ENCODE measurements at places on chromosomes 7 and 10.

GRCh38 chr10:70722820-70723424 lies 50.6 kb downstream of the ADAMTS14 start:
- no peak for DNase-seq

- no peak for DNase-seq
Observed at GRCh38 chr7:104123786-104124185, 84.0 kb downstream of the ORC5 start.

DNA sequence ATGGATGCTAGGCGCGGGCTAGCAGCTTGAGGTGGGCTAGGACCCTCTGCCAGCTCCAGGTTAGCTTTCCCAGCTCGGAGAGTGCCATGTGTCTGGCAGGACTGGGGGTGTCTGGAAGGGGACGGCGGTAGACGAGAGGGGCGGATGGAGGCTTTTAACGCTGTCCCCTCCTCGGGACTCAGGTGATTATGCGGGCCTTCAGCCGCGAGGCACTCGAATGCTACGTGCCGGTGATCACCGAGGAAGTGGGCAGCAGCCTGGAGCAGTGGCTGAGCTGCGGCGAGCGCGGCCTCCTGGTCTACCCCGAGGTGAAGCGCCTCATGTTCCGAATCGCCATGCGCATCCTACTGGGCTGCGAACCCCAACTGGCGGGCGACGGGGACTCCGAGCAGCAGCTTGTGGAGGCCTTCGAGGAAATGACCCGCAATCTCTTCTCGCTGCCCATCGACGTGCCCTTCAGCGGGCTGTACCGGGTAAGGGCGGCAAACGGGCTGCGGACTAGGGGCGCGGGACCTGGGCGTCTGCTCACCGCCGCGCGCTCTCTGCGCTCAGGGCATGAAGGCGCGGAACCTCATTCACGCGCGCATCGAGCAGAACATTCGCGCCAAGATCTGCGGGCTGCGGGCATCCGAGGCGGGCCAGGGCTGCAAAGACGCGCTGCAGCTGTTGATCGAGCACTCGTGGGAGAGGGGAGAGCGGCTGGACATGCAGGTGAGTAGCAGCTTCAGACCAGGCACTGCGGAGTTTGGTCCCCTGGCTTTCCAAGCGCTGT lies 1.1 kb downstream of the CYP26A1 start:
- no peak for DNase-seq

DNA sequence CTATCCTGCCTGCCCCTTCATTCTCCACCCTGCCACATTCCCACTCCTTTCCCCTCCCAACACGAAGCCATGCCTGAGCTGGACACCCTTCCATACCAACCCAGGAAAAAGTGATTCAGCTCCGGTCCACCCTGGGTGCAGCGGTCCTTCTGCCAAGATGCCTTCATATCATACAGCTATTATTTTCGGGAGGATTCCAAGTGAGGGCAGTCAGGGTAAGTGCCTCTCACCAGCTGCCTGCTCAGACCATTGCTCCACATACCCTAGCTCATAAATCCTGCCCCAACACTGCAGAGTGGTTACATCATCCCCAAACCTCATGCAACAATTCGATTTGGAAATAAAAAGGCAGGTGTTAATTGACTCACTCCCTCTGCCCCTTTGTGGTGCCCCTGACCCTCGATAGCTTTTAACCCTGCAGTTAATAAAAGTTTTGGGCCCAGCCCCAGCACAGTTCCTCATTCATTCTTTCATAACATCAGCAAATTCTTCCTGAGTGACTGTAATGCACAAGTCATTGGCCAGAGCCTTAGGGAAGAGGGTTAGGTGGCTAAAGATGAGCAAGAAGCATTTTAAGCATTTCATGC lies 42.6 kb downstream of the ZNF503 start:
- no peak for DNase-seq

GRCh38 chr10:89151857-89152256 lies 55.3 kb downstream of the CH25H start:
- no peak for DNase-seq

GRCh38 chr7:150481186-150481920 lies 30.9 kb downstream of the GIMAP8 start:
- no peak for DNase-seq

DNA sequence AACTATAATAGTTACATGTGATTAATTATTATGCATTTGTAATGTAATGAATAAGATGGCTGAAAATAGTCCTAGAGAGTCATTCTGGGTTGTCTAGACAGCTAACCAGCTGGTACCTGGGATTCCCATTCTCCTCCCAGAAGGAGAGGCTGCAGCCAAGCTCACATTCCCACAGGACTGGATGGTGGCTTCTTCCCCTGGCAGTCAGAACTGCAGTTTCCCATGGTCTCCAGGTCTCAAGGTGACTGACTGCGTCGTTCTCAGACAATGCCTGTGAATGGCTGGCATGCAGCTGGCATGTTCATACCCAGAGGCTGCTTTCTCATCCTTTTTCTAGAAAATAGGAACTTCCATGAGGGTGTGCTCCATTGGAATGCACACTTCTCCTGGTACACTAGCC lies 21.3 kb downstream of the TAS2R16 start:
- DNase-seq: no peak

DNA sequence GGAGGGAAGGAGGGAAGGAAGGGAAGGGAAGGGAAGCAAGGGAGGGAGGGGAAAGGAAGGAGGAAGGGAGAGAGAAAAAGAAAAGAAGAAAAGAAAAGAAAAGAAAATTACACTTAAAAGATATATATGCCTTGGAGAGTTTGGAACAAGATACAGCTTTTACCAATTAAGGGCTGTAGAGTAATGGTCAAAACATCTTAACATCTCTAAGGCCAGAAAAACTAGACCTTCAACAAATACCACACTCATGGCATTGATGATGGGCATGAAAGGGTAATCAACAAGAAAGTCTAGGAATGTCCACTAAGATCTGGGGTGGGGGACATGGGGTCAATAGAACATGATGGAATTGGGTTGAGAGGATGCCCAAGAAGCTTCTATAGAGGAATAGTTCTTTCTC lies 74.5 kb downstream of the CREB3L2 start:
- no peak for DNase-seq

DNA sequence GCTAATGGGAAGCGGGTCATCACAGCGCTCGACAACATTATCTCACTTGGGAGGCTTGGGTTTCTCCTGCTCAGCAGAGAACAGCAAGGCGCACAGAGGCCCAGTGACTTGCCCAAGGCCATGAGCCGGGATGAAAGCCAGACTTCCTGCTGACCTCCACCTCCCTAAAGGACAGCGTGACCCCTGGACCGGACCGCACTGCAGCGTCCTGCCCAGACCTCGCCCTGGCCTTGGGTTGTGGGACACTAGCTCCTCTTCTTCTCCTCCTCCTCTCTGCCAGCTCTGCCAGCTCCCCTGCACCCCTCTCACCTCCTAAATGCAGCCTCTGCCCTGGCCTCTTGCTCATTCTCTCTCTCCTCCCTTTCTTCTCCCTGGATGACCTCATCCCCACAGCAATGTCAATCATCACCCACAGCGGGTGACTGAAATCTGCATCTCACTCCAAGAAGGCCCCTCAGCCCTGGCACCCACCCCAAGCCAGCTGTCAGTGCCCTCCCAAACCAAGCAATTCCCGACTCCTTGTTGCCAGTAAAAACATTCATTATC lies 19.4 kb downstream of the SPOCK2 start:
- no peak for DNase-seq

- DNase-seq: no peak
Observed at GRCh38 chr7:91325726-91326125, 61.5 kb downstream of the FZD1 start.

GRCh38 chr10:122328676-122329075 lies 45.8 kb upstream of the PLEKHA1 start:
- DNase-seq: no peak

DNA sequence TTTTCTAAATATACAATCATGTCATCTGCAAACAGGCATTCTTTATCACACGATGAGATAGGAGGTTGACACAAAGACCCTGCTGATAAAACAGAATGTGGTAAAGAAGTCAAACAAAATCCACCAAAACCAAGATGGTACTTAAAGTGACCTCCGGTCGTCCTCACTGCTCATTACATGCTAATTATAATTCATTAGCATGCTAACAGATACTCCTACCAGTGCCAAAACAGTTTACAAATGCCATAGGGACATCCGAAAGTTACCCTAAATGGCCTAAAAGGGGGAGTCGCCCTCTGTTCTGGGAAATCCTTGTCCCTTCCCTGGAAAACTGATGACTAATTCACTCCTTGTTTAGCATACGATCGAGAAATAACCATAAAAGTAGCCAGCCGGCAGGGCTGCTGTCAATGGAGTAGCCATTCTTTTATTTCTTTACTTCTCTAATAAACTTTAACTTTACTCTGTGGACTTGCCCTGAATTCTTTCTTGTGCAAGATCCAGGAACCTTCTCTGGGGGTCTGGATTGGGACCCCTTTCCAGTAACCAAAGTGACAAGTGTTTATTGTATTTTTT lies 126.6 kb downstream of the CCDC71L start:
- no peak for DNase-seq

GRCh38 chr7:151992375-151992774 lies 33.1 kb upstream of the GALNT11 start:
- DNase-seq: peak; percentile 11

GRCh38 chr7:71987200-71987767 lies 424.9 kb downstream of the CALN1 start:
- DNase-seq: no peak

GRCh38 chr10:64040781-64041180 lies 519.6 kb downstream of the REEP3 start:
- DNase-seq: no peak

GRCh38 chr10:122112625-122113160 lies 123.7 kb downstream of the TACC2 start:
- DNase-seq: no peak

DNA sequence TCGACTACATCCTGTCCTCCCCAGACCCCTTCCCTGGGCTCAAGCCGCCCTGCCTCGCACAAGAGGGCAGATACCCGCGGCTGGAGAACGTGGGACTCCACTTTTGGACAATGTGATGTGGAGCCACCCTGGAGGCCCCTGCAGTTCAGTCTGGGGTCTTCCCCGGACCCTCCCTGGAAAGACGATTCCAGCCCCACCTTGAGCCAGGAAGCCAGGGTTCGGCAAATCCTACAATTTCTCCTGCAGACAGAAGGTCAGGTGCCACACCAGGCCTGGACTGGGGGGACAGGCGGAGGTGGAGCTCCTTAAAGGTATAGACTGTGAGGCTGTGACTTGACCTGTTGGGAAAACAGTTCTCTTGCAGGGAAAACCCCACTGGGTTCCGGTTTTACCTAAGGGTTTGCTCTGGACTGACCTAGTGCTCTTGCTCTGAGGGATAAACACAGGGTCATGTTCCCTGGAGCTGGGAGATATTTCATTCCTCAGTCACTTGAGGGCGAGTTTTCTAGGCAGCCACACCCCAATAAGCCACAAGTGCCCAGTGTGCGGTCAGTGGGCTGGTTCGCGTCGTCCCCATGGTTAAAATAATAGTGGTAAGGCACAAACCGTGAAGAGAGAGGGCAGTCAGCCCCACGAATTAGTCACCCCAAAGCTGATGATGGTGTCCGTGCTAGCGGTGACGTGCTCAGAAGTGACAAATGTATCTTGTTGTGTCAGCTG lies 1.6 kb downstream of the FOXL3 start:
- no peak for DNase-seq

- DNase-seq: no peak
Observed at GRCh38 chr7:1758028-1758858, 88.2 kb downstream of the ELFN1 start.

DNA sequence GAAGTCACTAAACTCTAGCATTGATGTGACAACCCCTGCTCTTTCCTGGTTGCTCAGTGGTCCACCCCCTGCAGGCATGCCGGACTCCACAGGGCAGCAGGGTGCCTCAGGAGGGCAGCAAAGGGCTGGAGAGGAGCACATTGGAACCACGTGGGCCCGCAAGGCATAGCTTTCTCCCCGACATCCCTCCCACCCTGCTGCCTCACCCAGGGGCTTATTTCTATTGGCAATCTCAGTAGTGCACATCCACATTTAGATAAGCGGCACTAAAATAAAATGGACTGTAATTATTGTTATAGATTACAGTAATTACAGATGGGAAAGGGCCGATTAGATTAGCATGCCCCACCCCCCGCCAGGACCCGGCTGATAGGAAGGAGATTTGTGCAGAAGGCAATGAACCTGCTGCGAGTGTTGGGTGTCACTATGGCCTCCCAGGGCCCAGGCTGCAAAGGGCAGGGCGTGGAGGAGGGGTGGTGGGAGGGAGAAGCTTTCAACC lies 580.1 kb downstream of the GRID1 start:
- no peak for DNase-seq

- DNase-seq: no peak
Observed at GRCh38 chr7:74379938-74380337, 73.8 kb upstream of the GTF2IRD1 start.

- DNase-seq: no peak
Observed at GRCh38 chr10:112580267-112580666, 133.3 kb downstream of the VTI1A start.

DNA sequence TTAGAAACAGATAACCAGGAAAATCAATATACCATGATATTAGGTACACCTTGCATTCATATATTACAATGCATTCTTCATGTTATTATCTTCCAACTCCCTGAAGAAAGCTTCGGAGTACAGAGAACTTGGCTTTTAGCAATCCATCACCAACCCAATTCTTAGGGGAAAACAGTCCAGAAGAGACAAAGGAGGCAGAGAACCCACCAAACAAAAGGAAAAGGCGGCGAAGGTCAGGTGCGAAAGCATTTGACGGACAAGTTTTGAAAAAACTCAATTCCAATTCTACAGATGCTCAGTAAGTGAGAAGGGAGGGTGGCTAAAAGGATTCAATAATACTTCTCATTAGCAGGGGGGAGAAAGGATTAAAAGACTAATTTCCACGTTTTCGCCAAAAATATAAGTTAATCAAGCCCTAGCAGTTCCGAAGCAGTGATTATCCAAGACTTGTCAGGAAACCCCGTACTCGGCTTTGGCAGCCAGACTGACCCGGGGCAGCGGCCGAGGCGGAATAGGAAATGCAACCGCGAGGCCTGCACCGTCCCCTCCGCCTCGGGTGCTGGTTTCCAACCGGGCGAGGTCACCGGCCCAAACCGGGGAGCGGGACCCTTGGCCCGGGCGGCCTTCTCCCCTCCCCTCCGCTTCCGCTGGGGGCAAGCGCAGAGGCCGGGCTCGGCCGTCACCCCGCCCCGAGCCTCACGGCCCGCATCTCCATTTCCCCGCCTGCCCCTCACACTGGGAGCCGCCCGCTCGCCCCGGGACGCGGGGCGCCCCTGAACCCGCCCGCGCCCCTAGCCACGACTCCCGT lies 747 bp downstream of the GDI2 start:
- DNase-seq: peak; percentile 24

Data from stimulated activated CD4-positive, alpha-beta T cell treated with anti-CD3 and anti-CD28 coated beads, Interleukin-4, amount 100 ng/mL, for 48 hours (primary cell).